CD14-positive monocyte (primary cell): ENCODE measurements at places on chromosomes 3 and 15. TPM values are rescaled to one million over a fixed set of nuclear protein-coding genes. Genes with fewer than 3 reads are reported as not detected.

DPPA2 gene
- polyA plus RNA-seq = not detected

ACVR2B gene
- not detected for polyA plus RNA-seq

SI gene
- not detected in 2 replicates for polyA plus RNA-seq

BTLA gene
- polyA plus RNA-seq = not detected

KNG1 gene
- not detected for polyA plus RNA-seq

FES gene
- 157 TPM for polyA plus RNA-seq

FANCD2 gene
- polyA plus RNA-seq = 2.4 TPM

TRIM71 gene
- polyA plus RNA-seq = 0.02 TPM

GREM1 gene
- polyA plus RNA-seq = not detected

CEP19 gene
- 0.64 and 1.7 TPM in 2 replicates for polyA plus RNA-seq

THPO gene
- polyA plus RNA-seq = not detected
